ENCODE measurements at places on chromosomes 5 and 9.

DNA sequence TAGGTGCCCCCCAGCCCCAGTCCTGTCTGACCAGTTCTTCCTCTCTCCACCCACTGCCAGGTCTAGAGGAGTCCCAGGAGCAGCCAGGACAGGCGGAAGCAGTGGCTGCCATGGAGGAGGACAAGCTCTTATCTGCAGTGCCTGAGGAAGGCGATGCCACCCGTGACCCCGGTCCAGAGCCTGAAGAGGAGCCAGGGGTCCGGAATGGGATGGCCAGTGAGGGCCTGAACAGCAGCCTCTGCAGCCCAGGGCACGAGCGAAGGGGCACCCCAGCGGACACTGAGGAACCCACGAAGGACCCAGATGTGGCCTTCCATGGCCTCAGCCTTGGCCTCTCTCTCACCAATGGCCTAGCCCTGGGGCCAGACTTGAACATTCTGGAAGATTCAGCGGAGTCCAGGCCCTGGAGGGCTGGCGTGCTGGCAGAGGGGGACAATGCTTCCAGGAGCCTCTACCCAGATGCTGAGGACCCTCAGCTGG is 13.8 kb downstream of the PSD2 start:
- DNase-seq: no peak

DNA sequence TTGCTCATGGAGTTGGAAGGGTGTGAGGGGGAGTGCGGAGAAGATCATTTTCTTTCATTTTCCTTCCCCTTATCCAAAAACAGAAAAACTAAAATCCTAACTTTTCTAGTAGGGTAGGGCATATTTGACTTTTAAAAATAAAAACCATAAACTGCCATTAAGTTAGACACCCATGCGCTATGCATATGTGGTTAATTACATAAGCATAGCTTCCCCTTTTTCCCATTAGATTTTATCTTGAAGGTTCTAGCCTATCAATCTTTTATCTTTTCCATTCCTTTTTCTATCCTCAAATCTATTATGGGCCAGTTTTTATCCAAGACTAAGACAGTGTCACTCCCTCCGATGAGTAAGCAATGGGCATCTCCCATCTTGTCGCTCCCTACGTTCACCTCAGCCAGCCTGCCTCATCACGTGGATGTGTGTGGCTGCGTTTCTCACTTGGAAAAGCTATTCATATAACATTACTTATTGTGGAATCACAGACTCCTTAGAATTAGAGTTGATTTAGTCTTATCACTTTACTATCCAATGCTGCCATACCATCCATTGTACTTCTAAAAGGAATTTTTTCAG is 49.2 kb downstream of the PCSK5 start:
- no peak for DNase-seq

DNA sequence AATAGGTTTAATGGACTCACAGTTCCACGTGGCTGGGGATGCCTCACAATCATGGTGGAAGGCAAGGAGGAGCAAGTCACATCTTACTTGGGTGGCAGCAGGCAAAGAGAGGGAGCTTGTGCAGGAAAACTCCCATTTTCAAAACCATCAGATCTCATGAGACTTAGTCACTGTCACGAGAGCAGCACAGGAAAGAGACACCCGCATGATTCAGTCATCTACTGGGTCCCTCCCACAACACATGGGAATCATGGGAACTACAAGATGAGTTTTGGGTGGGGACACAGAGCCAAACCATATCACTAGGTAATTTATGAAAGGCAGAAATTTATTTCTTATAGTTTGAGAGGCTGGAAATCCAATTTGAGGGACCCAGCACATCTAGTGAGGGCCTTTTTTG is 40.0 kb downstream of the MTREX start:
- DNase-seq: no peak

DNA sequence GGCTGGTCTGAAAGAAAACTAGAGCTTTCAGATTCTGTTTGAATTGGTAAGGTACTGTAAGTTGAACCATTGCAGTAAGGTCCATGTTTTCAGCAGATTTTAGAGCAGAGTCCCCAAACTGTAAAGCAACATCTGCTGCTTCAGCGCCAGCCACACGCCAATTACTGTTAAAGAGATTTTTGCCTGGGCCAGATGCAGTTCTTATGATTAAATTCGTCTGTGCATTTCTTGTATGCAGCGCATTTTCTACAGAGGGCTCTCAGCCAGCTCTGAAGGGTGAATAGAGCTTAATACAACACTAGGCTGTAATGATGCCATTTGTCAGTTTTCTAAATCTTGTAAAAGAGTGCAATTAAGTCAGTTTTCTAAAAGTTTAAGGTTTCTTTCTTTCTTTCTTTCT is 246.3 kb downstream of the COX7C start:
- DNase-seq: no peak

- no peak for DNase-seq
Observed at GRCh38 chr5:91109634-91110033, 273.5 kb downstream of the ARRDC3 start.

DNA sequence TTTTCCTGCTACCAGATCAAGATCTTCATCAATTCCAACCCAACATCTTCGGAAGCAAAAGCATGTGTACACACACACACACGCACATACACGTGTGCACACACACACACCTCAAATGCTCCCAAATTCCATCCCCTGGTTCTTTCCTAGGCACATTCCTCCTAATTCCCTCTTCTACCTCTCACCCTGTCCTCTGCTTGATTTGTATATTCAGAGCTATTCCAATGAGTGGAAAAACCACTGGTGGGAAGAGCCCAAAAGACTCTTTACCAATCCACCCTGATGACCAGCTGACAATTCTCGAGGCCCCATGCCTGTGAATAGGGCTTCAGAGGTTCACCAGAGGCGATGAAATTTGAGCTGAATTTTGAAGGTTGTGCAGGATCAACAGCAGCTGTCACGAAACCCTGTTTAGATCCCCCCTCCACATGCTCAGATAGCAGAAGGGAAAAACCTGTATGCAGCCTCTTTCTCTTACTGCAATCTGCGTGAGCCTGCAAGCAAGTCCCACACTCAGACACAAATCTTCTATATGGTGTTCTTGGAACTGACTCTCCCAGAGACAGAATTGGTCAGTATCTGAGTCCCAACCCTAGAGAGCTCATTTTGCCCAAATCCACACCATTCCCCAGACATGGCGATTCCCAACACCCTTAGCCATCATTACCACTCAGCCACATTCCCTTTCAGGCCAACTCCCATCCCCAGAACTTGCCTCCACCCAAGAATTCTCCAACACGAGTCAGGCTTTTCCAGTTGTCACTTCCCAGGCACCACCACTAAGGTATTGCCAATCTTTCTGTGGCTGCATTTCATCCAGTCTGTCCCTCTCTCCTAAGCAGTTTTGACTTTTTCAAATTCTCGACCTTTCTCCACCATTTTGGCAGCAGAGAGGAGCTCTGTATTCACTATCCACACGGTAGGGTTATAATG is 4.3 kb upstream of the TRIO start:
- DNase-seq: no peak

- DNase-seq: no peak
Observed at GRCh38 chr9:27152405-27152718, 43.3 kb downstream of the TEK start.

GRCh38 chr5:8012131-8012977 is 143.4 kb downstream of the MTRR start:
- DNase-seq: no peak

- DNase-seq: no peak
Observed at GRCh38 chr9:76044266-76044819, 153.9 kb downstream of the PCSK5 start.

GRCh38 chr5:16456103-16456832 is 9.3 kb downstream of the ZNF622 start:
- no peak for DNase-seq

- DNase-seq: no peak
Observed at GRCh38 chr5:128213340-128213739, 129.8 kb downstream of the SLC12A2 start.

- peak; percentile 37 for DNase-seq
Observed at GRCh38 chr9:133403766-133404453, 13.9 kb downstream of the REXO4 start.

DNA sequence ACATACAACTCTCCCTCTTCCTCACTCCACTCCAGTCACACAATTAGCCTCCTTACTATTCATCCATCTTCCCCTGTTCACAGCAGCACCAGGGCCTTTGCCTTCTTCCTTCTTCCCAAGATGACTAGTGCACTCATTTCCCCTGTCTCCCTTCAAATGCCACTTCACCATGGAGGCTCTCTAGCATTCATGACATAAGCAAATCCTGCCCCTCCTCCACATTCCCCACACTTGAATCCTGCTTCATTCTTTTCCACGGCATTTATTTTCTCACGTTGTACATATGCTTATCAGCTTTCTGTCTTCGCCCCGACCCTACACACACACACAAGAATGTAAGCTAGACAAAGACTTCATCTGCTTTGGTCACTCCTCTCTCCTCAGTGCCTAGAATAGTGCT is 133.3 kb downstream of the CDK5RAP2 start:
- DNase-seq: no peak

GRCh38 chr9:95505717-95506427 is 10.9 kb downstream of the PTCH1 start:
- DNase-seq: no peak

GRCh38 chr5:180594311-180595045 is 3.2 kb upstream of the SCGB3A1 start:
- no peak for DNase-seq

All from stimulated activated CD8-positive, alpha-beta memory T cell treated with anti-CD3 and anti-CD28 coated beads, Interleukin-7, amount 100 ng/mL, for 48 hours (primary cell).